NCI-H2081 treated with DMSO at 0.1 percent for 48 hours (cell line): ENCODE measurements at places on chromosomes 6 and 20.
A peak's percentile ranks its signal among the peaks of the same experiment; 100 is the strongest.

GRCh38 chr20:51542571-51543421, at the start of gene NFATC2:
TSS of gene NFATC2 (minus strand) at chr20:51542719. CDS start at chr20:51542499, 220 bp downstream.
- no peak for DNase-seq

DNA sequence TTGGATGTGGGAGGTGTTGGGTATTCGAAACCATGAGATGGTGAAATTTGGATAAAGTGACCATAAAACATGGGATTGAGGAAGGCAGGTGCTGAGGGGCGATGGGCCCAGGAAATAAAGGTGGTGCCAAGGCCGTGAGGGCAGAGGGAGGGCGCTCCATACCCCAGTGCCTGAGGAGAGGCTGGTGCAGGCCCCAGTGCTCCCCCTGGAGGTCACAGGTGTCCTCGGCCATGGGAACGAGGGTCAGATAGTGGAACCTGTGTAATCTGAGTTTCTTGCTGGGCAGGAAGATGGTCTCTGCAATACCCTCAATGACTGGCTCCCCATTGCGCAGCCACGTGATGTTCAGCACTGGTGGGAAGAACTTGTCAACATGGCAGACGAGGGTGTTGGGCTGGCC, 16.2 kb downstream of the HLA-DPB1 start:
- no peak for DNase-seq

GRCh38 chr6:28751514-28751913, 172.3 kb downstream of the TRIM27 start:
- DNase-seq = no peak

DNA sequence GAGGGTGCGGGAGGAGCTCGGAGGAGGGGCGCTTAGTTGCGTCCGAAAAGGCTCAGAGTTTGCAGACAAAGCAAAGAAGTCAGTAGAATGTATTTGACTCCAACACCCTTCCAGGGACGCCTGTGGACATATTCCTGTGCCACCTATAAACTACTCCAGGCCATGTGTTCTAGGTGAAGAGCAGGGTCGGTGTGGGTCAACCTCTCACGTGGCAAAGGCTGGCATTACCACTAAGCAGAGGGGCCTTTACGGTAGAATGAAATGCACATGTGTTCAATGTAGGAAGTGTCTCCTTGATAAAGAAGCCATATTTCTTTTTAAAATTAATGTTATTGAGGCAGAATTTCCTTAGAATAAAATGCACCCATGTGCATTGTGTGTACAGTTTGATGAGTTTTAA, 15.4 kb downstream of the SIRT5 start:
- no peak for DNase-seq

DNA sequence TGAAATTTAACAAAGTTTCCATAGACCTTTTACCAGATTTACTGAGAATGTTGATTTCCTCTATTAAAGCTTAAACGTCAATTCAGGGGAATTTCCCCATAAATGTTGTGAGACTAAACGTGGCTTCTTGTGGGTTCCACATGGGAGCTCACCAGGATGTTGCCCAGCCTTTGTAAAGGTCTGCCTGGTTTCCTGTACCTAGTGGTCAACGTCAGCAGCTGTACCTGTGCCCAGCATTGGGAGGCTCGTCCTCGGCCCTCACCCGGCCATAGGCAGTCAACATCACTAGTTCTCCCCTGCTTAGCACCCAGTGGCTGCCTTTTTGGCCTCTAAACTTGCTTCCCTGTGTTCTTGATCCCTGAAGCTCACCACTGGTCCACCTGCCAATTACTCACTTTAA, 22.1 kb upstream of the CD83 start:
- no peak for DNase-seq

- DNase-seq = no peak
Observed at GRCh38 chr6:11386323-11386722, 151.2 kb upstream of the TMEM170B start.

- no peak for DNase-seq
Observed at GRCh38 chr20:1389703-1390580, 2.9 kb downstream of the FKBP1A start.

- DNase-seq = no peak
Observed at GRCh38 chr6:111723412-111723970, 117.8 kb upstream of the TRAF3IP2 start.

- peak; percentile 20 for DNase-seq
Observed at GRCh38 chr20:32091888-32092346, 17.6 kb upstream of the TM9SF4 start.

- no peak for DNase-seq
Observed at GRCh38 chr6:97841763-97842162, 558.7 kb upstream of the MMS22L start.

DNA sequence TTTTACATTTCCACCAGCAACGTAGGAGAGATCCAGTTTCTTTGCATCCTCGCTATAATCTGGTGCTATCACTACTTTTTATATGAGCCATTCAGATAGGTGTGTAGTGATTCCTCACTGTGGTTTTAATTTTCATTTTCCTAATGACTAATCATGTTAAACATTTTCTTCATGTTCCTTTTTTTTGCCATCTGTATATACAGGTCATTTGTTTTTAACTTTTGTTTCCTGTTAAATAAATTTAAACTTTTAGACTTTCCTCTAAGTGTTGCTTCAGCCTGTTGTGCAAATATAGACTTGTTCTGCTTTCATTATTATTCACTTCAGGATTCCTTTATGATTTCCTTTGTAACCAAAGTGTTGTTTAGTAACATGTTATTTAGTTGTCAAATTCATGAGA, 697.4 kb downstream of the PTPRT start:
- DNase-seq = no peak

DNA sequence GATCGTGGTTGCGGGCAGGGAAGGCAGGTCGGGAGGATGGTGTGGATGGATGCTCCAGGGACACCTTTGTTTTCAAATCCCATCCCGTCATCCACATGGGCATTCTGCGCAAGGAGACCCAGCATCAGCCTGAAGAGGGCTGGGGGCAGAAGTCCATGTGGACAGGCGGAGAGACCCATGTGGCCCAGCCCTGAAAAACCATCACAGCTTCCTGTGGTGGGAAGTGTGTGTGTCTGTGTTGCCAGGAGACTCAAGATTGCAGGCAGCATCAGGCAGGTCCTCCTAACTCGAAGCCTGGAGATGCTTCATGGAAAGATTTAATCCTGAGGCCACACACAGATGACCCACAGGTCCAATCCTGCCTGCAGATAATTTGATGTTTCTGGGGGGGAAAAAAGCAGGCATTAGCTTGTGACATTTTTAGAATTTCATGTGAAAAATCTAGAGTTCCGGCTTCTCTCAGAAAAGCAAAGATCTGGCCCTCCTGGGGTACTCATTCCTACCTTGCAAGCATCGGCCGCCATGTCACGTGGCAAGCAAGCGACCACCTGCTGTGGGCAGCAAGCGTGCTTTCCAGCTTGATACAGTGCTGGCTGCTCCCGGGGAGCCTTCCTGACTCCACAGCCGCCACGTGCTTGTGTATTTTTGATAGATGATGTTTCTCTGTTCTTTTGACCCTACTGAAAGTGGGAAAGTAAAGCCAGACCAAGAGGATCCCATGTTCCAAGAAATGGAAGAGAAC, 25.8 kb downstream of the BCAS4 start:
- DNase-seq = no peak

- DNase-seq = no peak
Observed at GRCh38 chr20:20084296-20084752, 32.0 kb downstream of the CFAP61 start.

GRCh38 chr6:145904868-145905267, 59.3 kb downstream of the SHPRH start:
- no peak for DNase-seq
